Stimulated activated CD4-positive, alpha-beta T cell treated with anti-CD3 and anti-CD28 coated beads, Interleukin-1b, Interleukin-23, amount 100 ng/mL, for 4 hours (primary cell): ENCODE measurements at places on chromosomes 3 and 15.

- DNase-seq = no peak
These were observed 82.2 kb downstream of the STRIT1 start for GRCh38 chr3:155211266-155211665.

DNA sequence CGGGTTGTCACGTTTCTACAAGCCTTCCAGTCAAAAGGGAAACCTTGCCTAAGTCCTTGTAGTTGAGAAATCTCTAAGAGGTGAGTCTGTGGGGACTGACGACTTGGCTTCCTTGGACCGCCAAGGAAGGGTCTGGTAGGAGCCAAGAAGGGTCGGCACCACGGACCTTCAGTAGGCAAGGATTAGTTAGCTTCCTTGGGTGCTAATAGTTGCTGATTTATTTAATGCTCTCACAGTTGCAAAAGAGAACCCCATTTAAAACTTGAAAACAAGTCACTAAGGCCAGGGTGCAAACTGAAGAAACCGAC is 361 bp upstream of the LCMT2 start:
- DNase-seq = no peak

DNA sequence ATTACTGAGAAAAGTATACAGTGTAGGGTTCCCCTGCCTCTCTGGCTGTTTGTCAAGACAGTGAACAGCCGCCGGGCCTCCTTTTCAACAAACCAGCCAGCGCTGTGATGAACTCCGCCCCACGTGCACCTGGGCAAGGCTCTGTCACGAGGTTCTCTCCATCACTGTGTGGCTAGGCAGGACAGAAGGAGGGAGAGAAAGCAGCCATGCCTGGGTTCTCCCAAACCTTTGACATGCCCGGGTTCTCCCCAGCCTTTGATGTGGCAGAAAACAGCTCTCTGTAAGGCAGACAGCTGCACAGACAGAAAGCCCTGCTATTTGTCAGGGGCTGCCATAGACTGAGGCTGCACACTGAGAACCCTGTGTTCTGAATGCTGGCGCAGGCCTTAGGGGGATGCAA is 101.4 kb upstream of the TRPM1 start:
- DNase-seq = no peak

DNA sequence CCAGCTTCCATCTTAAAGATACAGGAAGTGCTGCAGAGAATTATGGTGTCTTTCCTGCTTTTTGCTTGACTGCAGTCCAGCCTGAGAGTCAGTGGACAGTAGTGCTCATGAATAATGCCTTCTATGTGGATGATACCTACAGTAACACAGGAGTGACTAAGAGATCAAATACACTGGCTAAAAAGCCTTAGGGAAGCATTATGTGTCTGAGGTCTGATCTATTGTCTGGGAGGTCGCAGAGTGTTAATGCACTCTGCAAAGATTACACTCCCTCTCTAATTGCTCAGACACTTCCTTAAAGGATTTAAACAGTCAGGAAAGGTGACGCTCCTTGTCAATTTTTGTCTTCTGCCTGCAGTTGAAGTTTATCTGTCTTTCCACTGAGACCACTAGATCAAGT is 183.6 kb downstream of the MCTP2 start:
- DNase-seq = no peak

- DNase-seq = no peak
These were observed 293.8 kb upstream of the WNT5A start for GRCh38 chr3:55780913-55781312.
